ENCODE measurements at places on chromosomes 12 and 14. TPM values are rescaled to one million over a fixed set of nuclear protein-coding genes. Genes with fewer than 3 reads are reported as not detected.
A peak's percentile ranks its signal among the peaks of the same experiment; 100 is the strongest.

DNA sequence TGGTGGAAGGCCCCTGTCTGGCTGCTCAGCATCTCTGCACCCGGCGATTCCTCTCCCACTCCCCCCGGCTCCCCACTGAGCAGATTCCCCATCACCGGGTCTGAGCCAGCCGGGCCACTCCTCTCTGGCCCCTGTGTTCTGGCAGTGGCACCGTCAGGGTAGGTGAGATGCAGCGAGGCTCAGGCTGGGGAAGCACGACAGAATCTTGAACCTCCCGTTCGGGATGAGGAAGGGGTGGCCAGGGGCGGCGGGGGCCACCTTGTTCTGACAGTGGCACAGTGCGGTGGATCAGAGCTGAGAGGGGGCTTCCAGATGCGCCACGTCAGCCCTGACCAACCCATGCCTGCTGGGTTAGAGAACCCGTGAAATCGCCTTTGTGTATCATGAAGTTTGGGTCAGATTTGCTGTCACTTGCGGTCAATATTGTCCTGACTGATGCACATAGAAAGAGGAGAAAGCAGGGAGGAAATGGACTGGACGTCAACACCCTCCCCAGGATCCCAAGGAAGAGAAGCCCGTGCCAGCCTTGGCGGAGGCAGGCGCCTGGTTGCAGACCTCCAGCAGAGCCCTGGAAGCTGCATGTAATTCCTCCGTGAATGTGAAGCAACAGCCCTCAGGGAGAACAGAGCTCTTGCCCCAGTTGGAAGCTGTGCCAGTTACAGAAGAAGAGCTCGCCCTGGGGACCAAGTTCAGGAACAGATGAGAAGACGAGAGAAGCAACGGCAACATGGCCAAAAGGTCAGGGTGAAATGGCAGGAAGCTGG, 137.1 kb upstream of the SFSWAP start:
- DNase-seq, result no peak

GRCh38 chr12:3684449-3685051, 68.4 kb downstream of the CRACR2A start:
- DNase-seq, result no peak

DNA sequence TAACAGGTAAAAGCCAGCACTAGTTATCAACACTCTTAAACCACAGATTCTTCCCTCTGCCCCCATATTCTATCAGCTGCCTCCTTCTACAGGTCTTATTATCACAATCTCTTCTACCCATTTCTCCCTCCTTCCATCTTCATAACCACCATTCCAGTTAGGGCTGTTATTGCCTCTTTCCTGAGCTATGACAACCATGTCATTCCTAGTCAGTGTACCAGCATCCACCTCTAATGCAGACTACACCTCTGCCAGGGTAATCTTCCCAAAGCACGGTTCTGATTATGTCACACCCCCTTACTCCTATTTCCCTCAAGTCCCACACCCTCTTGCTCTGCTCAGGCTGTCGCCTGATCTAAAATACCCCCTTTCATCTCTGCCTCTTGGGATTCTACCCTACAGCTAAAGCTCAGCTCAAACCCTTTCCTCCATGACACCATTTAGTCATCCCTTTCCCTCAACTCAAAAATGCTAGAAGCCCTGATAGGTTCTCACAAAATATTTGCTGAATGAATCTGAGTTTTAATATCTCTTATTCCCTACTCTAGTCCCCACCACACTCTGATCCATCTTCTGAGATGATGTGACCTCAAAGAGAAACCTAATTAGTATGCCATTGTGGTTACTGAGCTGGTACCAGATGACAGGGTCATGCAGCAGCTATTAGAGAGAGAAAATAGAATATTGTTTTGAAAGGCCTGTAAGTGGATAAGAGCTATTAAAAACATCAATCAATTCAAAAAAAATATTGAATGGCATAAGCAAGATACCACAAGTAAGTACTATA, 11.7 kb downstream of the RACGAP1 start:
- DNase-seq, result no peak

DNA sequence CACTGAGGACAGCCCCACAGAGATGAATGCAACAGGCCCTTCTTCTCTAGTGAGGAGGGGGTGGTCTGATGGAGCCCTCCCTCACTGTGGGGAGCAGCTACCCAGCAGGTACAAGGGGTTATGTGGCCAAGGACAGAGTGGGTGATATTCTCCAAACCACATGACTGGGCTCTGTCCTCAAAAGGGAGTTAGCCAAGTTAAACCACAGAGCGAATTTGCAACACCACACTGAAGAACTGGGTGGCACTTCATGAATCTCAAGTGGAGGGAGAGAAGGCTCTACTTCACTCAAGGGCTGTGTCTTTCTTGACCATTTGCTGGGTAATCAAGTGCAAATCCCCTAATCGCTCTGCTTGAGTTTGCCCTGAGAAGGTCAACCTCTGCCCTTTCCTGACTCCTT, 12.5 kb downstream of the GPR68 start:
- no peak for DNase-seq

DNA sequence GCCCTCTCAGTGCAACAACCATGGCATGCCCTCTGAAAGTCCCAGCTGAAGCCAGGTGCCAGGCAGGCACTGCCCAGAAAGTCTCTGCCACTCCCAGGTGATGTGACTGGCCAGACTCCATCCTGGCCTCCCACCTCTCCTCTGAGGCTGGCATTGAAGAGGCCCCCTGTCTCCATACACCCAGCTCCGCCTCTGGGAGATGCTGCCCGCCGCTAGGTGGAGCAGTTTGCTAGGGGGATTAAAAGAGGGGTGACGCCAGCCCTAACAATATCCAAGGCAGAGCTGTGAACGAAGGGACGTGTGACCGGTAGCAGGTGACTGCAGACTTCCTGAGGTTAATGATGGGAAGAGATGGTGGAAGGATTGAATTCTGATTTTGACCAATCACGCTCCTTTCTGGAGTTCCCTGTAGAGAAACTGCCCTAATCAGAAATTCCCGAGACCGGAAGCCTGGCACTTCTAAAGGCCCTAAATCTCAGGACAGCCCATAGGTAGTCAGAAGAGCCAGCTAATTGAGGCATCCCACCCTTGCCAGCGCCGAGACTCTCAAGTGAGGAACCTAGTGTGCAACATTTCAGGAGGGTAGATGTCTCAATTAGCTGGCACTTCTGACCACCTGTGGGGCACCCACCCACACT, 8.3 kb upstream of the PLEK2 start:
- DNase-seq, result no peak

DNA sequence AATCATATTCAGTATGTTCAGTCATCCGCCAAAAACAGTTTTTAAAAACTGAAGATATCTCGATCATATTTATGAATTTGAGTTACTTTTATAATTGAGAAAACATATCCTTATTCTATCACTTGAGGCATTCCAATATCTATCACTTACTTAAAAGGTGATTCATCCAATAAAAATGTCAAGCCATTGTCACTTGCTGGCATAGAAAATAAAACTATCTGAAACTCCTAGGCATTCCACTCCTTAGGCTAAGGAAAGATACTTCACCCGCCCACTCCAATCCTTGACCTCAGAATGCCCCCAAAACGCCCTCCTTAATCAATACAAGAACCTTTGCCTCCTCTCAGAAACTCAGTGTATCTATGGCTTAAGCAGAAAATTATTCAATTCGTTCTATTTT, 51.3 kb upstream of the AMIGO2 start:
- no peak for DNase-seq

GRCh38 chr12:60071759-60072191, 475.9 kb downstream of the SLC16A7 start:
- DNase-seq, result no peak

- no peak for DNase-seq
These were observed 55.1 kb downstream of the PAWR start for GRCh38 chr12:79635676-79636075.

GRCh38 chr14:97046967-97047366, 249.8 kb downstream of the VRK1 start:
- DNase-seq, result peak; percentile 56

DNA sequence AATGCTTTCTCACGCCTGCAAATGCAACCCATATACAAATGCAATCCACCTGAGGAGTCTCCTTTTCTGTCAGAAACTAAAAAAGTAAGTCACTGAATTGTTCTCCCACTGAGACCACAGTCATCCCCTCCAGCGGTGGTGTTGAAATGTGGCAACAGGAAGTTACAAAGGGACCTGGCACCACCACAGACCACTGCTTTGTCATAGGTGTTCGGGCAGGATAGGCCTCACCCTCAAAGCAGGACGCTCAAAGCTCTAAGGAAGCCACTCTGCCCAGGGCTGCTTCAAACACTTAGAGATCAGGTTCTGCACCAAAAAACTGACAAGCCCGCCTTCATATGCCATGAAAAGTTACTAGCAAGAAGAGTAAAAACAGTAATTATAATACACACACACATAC, 11.3 kb downstream of the PHLDA1 start:
- no peak for DNase-seq

- DNase-seq, result peak; percentile 35
These were observed 189.6 kb downstream of the DUSP6 start for GRCh38 chr12:89162589-89163261.

- DNase-seq, result no peak
These were observed 122.3 kb upstream of the ATF1 start for GRCh38 chr12:50641566-50641965.

GRCh38 chr14:95184413-95184790, 27.1 kb upstream of the DICER1 start:
- DNase-seq, result peak; percentile 38

DNA sequence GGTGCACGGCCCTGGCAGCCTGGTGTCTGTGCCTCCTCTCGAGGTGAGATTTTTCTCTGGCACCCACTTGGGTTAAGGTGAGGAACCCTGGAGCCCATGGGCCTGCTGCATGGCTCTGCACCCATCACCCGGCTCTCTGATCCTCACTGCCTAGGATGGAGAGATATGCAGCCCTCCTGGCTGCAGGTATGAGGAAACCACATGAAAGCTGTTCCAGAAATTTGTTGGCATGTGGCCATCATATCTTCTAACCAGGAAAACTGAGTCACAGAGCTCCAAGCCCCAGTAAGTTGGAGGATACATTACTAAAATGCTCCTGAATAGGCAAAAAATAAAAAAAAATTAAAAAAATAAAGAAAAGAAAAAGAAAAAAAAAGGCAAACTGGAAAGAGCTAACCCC, 39.3 kb upstream of the DDX11 start:
- DNase-seq, result no peak

GRCh38 chr12:28023156-28023887, 50.8 kb upstream of the PTHLH start:
- no peak for DNase-seq

DNA sequence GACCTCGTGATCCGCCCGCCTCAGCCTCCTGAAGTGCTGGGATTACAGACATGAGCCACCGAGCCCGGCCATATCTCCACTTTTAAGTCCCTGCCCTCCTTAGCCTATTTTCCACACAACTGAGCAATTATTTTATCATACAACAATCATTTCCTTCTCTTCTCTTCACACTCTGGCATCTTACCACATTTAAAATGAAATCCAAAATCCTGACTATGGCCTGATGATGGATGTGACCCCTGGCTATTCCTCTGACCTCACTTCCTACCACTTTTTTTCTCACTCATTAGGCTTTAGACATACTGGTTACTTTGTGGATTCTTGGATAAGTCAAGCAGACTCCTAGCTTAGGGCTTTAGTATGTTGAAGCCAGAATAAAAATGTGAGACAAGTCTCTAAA, 21.9 kb upstream of the EID3 start:
- no peak for DNase-seq

DNA sequence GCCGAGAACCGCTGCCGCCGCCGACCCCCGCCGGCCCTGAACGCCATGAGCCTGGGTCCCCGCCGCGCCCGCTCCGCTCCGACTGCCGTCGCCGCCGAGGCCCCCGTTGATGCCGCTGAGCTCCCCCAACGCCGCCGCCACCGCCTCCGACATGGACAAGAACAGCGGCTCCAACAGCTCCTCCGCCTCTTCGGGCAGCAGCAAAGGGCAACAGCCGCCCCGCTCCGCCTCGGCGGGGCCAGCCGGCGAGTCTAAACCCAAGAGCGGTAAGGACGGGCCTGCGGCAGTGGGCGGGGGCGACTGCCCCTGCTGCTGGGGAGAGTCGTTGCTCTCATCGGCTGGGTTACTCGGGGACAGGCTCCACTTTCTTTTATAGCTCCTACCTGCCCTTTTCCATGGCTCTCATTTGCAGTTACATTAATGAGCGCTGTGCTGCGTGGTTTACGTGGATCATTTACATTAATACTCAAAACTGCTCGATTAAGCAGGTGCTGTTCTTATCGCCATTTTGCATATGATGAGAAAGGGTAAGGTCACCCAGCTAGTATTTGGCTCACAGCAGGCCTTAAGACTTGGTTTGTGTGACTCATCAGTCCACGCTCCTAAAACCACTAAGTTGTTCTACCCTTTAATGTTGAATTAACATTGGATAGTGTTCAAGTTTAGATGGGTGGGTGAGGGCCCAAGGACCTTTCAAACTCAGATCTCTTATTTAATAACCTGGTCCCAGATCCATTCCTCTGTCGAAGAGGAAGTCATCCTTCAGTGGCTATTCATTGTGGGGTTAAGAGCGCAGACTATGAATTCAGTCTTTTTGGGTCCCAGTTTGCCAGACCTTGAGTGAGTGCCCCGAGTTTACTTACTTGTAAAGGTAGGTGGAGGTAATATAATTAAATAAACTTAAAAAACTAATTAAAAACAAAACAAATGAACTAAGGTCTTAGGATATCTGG, 823 bp downstream of the RNF10 start:
- peak; percentile 71 for DNase-seq

- DNase-seq, result peak; percentile 36
These were observed at the start of gene ISM2 for GRCh38 chr14:77498120-77498979. TSS of gene ISM2 (minus strand) at chr14:77498816. CDS start at chr14:77498793, 23 bp downstream.

DNA sequence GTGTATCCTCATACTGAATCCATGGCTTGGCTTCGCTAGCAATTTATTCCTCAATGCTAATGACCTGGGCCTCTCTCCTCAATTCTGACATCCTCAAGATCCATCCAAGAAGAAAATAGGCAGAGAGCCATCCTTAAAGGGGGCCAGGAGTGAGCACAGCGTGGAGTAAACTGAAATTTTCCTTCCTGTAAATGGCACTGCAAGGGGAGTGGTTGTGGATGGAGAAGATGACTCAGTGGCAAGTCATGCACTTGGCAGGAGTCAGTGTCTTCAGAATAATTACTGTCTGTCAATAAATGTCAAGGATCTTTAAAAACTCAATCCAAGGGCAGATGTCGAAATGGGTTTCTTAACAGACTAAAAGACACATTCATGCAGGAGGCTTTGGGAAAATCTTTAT, 88.0 kb upstream of the TMEM132C start:
- DNase-seq, result peak; percentile 47

- DNase-seq, result peak; percentile 83
These were observed 2.0 kb upstream of the CCDC197 start for GRCh38 chr14:93994919-93995682.

KERA gene
- total RNA-seq, result 81.0 TPM

CSRP2 gene
- total RNA-seq, result 45.2 TPM

CCDC184 gene
- total RNA-seq, result 1.2 TPM

SLIRP gene
- total RNA-seq, result 45.3 TPM

SMIM41 gene
- 0.82 TPM for total RNA-seq

RASSF9 gene
- total RNA-seq, result 4.3 TPM

HEATR5A gene
- 32.8 TPM for total RNA-seq

NEUROD4 gene
- not detected for total RNA-seq
